ENCODE measurements at places on chromosomes 3 and 15.

DNA sequence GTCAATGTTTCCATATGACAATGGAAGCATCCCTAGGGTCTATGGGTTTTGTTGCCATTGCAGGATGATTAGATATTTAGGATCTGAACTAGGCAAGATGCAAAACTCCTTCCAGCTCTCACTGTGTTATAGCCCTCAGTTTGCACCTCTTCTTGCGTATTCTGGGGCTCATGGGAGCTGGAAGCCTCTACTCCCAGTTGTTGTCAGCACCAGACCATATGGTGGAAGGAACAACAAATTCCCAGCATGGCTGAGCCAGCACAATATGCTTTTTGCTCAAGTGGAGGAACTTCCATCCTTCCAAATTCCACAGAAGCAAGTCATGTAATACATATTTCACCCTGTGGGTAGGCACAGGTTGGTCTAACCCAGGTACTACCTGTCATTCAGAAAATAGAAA lies 18.5 kb upstream of the CTXND1 start:
- no peak for DNase-seq

GRCh38 chr3:37072892-37073291 lies 79.6 kb downstream of the MLH1 start:
- no peak for DNase-seq

DNA sequence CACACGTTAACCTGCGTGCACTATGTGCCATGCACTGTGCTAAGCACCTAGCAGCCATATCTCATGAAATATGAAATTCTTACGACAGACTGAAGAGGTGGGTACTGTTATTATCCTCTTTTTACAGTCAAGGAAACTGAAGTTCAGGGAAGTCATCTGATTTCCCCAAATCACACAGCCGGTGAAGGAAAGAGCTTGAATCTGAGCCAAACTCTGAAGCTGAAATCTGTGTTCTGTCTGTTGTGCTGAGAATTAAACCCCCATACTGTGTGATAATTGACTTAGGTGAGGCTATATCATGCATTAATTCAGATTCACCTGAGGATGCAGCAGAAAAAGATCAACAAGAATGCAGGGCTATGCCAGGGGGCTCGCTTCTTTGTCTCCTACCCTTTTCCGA lies 475 bp downstream of the FAM107A start:
- DNase-seq = no peak

DNA sequence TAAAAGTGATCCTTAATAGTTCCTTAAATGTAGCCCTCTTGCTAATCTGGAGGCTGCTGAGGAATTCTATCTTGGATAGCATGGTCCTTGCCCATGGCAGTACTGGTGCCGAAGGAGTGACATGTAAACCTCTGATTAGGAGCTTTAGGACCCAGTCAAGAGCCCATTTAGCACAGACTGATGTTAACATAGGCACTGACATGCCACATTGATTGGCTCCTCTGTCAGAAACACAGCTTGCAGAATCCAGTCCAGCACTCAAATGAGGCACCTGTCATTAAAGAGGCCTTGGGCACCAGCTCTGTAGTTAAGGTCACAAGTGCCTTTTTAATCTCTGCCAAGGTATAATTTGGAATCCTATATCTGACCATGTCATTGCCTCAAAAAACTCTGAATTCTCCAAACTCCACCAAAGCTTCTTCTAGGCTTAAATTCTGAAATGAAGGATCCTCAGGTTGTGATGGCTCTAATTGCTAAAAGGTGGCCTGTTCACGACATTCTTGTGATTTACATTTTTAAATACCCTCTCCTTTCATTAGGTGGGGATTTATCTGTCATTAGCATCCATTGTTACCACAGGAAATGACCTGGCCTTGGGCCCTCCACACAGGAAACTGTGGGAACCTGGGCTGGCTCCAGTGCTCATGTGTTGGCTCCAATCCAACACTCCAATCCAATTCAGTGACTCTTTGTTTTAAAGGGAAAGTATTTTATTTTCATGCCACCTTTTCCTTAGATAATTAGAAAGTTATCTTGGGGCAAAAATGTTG lies 57.3 kb upstream of the RNF7 start:
- DNase-seq = no peak

GRCh38 chr3:17359911-17360310 lies 382.5 kb downstream of the TBC1D5 start:
- DNase-seq = no peak

DNA sequence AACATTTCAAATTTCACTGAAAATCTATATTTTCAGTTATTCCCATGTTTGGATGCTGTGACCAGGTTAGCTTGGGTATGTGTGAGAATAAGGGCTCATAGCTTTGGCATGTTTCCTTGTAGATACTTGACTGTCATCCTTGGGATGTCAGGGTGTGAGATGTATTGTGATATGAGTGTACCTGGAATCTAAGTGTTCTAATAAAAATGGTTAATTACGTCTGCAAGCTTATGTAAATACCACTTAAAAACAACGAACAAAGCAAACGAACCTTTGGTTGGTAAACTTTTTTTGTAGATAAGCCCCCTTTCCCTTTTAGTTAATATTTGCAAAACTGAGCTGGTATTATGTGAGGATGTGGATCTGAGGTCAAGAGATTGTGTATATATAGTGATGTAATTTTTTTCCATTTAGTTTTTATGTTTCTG lies 63.5 kb downstream of the FNDC3B start:
- no peak for DNase-seq

- no peak for DNase-seq
Observed at GRCh38 chr3:38755130-38755529, 60.9 kb downstream of the SCN10A start.

- no peak for DNase-seq
Observed at GRCh38 chr3:33578325-33579177, 138.3 kb upstream of the UBP1 start.

- DNase-seq = no peak
Observed at GRCh38 chr15:47963265-47963664, 157.5 kb upstream of the SLC24A5 start.

- no peak for DNase-seq
Observed at GRCh38 chr3:195071011-195071728, 199.8 kb downstream of the XXYLT1 start.

- no peak for DNase-seq
Observed at GRCh38 chr3:16124636-16125035, 49.8 kb upstream of the GALNT15 start.

DNA sequence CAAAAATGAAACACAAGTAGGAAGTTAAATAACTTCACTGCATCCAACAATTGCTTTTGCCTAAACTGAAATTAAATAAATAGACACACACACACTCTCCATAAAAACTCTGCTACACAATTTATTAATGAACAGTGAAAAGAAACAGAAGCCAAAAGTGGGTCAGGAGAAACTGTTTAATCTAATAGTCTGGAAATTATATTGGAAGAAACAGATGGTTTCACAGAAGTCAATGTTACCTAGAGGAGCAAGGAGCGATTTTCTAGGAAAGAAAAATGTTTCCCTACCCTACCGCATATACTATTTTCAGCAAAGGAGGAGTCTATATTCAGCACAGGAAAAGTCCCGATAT lies 32.0 kb downstream of the RFTN1 start:
- no peak for DNase-seq

GRCh38 chr3:124587053-124587408 lies 143.2 kb upstream of the UMPS start:
- no peak for DNase-seq

GRCh38 chr3:50100956-50101845 lies 12.5 kb downstream of the RBM5 start:
- DNase-seq = no peak

DNA sequence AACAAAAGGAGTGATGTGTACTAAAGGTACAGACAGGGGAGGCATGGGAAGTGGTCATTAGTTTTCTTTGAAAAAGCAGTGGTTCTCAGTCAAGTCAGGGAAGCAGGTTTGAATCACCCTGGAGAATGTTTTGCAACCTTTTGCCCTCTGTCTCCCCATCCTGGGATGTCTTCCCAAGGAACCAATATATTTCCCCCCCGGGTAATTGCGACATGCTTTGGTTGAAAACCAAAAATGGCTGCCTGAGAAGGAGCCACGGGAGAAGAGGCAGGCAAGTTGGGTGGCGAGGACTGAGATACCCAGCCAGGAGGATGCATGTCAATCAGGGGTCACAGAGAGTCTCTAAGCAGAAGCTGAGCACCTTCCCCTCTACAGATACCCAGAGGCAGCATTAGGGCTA lies 20.2 kb upstream of the PPP1R2 start:
- DNase-seq = no peak

GRCh38 chr3:30475038-30475808 lies 131.2 kb upstream of the TGFBR2 start:
- peak; percentile 7 for DNase-seq

DNA sequence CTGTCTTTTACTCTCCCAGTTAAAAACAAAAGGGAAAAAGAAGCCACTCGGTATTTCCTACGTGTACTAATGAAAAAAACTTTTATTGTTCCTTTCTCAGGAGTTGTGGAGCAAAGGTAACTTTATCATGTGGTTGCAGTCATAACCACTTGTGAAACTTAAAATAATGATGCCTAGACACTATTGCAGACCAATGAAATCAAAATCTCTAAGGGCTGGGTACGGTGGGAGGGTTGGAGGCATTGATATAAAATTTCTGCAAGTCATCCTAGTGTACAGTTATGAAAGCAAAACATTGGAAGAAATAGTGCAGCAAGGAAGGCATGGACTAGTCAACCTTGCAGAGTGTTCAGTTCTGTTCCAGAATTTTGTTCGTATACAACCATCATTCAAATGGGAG lies 808.8 kb downstream of the TUSC7 start:
- no peak for DNase-seq

GRCh38 chr3:108085370-108085769 lies 5.5 kb downstream of the CD47 start:
- no peak for DNase-seq

DNA sequence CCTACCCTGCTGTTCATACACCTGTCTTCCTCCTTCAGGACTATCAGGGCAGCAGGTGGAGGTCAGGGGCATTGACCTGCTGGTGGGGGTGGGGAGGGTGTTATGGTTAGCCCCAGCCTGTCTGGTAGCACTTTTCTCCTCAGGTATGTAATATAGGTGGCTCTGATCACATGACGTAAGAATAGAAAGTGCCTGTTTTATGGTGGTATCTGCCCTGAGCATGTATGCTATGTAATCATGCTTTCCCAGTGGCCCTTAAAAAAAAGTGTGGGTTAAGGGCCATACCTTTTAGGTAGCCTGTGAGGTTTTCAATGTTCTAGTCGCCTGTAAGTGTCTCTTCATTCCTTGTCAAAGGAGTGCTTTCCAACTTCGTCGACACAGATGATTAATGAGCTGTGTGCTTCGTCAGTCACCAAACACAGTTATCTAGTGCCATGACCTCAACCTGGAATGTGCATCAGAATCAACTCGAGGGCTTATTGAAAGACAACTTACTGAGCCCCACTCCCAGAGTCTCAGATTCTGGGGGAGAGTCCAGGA lies 86.3 kb downstream of the KLHL25 start:
- no peak for DNase-seq

DNA sequence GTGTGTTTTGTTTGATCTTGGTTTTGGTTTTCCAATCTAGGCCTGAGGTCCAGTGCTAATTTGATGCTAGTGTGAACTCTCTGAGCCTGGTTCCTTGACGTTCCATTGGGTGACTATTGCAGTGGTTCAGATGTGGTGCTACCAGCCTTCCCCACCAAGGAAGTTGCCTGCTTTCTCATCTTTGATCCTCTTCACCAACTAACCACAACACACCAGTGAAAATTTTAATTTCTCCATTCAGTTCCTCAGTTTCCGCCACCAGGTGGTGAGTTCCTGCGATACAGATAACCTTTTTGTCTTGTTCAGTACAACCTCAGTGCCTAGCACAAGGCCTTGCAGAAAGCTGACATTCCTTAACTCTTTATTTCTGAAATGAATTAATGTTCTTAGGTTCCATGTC lies 337.4 kb upstream of the TPRG1 start:
- DNase-seq = no peak

DNA sequence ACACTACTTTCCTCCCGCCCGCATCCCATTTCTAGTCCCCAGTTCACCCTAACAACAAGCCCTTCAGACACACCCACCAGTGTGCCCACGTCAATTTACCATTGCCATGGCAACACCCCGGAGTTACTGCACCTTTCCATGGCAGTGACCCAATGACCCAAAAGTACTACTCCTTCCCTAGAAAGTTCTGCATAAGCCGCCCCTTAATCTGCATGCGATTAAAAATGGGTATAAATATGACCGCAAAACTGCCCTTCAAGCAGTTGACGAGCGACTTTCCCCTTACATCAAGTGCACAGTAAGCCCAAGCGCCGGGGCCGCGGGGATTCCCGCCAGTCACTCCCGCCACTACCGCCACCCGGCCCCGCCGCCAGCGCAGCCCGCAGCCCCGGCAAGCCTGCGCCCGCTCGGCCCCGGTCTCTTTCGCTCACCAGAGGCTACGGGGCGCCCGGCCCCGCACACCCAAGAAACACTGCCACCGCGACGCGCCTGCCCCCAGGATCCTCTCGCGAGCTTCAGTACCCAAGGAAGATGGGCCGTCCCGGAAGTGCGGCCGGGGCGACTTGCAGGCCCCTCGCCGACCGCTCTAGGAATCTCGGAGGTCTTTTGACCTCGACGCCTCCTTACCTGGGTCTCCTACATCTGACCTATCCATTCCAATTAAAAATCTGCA lies 27.2 kb upstream of the ZNF502 start:
- peak; percentile 48 for DNase-seq

GRCh38 chr3:66093981-66094380 lies 55.3 kb upstream of the MAGI1 start:
- no peak for DNase-seq

GRCh38 chr15:68210821-68211655 lies 5.9 kb upstream of the CALML4 start:
- peak; percentile 25 for DNase-seq

DNA sequence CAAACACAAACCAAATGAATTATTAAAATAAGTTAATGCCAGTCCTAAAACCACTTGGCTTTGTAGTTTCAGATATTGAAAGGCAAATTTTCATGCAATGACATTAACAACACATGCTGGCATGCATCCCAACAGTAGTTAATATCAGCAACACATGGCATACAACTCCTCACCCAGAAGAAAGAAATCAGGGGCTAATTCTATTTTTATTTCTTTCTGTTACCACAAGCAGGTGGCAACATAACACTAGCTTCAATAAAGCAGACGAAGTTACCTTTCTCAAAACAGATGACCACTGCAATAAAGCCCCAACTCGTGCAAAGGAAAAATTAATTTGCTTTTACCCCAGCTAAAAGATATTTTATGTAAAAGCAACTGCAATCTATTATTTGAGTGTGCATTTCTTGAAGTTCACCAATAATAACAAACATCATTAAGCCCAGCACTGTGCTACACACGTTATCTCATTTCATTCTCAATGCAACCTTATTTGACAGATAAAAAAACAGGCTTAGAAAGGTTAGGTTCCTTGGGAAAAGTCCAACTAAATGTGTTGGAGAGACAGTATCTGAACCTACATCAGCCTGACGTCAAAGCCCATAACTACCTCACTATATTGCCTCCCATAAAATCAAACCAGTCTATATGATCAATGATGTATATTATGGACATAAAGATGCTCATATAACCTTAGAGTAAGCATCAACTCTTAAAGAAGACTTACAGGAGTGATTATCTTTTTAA lies 2.8 kb downstream of the TOP2B start:
- no peak for DNase-seq

DNA sequence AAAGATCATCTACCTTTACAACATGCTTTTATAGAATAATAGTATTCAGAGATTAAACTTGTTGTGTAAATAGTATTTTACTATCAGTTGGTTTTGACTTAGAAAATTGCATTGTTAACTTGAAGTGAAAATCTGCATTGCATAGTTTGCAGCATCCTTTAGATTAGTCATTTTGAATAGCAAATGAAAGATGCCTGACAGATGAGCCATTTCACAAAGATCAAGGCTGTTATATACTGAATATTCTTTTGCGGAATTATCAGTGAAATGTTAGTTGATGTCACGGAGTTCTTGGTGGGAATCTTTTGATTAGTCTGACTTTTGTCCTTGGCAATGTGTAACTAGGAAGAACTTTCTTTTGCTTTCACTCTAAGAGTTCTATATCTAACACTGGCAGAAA lies 24.5 kb downstream of the RSRC1 start:
- no peak for DNase-seq

All from stimulated activated CD4-positive, alpha-beta T cell treated with anti-CD3 and anti-CD28 coated beads, Interleukin-15, amount 100 ng/mL, for 48 hours (primary cell).